ENCODE measurements at places on chromosomes 7 and 10.

DNA sequence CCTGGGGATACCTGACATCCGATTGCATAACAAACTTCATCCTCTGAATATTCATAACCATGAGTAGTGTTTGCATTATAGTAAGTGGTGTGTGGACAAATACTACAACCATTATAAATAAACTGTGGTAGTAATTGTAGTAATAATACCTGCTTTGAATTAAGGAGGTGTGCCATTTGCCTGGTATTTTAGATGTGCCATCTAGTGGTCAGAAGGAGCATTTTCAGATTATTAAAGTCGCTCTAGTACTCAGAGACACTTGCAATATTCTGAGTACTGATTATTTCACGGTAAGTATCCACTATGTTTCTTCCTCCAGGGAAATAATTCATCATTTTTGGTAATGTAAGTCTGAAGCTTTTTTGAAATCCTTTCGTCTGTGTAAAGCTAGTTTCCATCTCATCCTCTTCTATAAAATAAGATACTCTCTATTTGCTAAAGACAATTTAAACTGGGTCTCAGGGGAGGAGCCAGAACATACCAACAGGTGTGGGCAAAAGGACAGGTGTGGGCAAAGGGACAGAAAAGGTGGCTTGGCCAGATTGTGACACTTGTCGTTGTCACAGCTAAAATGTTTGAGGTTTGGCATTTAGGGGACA, 115.3 kb upstream of the WDR11 start:
- no peak for DNase-seq

GRCh38 chr7:91683823-91684222, 196.7 kb downstream of the MTERF1 start:
- no peak for DNase-seq

GRCh38 chr7:106770191-106770590, 94.9 kb upstream of the PIK3CG start:
- no peak for DNase-seq

- DNase-seq, result no peak
Observed at GRCh38 chr7:100476903-100477870, 1.8 kb downstream of the TSC22D4 start.

DNA sequence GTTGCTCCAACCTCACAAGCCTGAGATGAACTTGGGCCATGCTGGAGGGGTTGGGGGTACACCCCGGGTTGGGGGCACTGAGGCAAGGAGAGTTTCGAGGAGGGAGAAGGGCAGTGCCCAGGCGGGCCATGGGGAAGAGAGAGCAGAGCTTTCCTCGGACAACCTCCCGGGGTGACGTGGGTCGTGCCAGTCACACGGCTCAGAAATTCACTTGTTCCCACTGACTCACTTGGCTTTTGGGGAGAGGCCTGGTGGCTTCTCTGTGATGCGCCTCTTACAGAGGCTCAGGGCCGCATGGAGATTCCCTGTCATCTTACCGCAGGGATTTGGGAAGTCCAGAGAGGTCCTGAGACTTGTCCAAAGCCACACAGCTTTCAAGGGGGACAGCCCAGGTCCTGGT, 2.9 kb downstream of the LAT2 start:
- no peak for DNase-seq

GRCh38 chr7:100681491-100682227, 8.1 kb downstream of the GNB2 start:
- DNase-seq, result no peak

DNA sequence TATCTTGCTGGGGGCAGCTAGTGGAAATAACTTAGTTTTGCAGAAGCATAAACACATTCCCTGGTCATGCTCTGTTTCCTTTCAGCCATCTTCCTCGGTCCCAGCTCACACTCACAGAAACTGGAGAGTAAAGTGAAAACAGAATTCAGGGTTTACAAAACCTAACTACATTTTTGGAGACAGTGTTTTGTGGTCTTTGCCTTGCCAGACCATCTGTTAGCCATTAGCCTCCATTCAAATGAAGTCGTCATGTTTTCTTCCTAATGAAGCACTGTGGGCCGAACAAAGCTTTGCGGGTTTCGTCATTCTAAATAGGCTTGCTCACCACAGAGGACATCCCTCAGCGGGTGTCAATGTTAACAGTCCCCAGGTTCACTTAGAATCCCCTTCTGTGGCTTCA, 214.6 kb upstream of the TMEM72 start:
- no peak for DNase-seq

- no peak for DNase-seq
Observed at GRCh38 chr10:111297351-111297848, 220.6 kb downstream of the ADRA2A start.

GRCh38 chr10:74189999-74190421, 39.0 kb downstream of the ADK start:
- no peak for DNase-seq

GRCh38 chr10:125773687-125774543, 1.7 kb downstream of the MMP21 start:
- DNase-seq, result no peak

GRCh38 chr10:1419796-1420610, 317.3 kb downstream of the ADARB2 start:
- DNase-seq, result no peak

DNA sequence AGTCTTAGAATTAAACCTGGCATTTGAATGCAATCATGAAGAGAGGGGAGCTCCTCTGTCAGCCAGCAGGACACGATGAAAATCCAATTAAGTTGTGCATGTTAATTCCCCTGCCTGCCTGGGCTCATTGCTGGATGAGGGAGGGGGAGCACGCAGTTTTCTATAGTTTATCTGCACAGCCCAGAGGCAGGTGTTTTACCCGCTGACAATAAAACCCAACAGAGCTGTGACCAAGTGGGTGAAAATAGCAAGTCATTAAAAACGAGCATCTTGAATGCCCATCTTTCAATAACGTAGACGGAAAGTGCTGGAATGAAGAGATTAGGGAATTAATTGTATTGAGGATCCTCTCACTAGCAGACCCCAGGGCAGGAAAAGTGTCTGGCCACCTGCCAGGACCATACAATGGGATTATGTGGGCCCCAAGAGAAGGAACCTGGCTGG, 100.1 kb upstream of the FAM20C start:
- no peak for DNase-seq

DNA sequence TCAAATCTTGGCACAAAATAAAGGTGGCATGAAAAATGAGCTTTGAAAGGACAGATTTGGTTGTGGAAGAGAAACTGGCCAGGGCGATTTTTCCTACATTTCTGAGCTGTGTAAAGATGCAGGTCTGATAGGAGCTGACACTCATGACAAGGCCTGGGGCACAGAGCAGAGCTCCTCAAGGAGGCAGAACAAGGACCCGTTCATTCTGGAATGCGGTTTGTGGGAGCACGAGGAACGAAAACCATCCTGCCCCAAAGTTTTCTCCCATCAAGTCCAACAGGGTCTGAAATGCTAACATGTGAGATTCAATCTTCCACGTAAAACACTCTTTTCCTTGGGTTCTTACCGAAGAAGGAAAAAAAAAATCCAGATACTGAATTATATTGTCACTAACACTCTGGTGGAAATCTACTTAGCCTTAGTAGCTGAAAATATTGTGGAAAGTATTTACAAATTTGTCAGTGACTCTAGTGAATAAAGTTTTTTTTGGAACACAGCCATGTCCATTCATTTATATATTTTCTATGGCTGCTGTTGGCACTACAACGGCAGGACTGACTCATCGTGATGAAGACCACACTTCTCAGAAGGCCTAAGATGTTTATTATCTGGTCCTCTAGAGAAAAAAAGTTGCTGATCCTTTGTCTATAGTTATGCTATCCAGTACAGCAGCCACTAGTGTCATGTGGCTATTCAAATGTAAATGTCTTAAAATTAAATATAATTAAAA, 215.7 kb downstream of the BAMBI start:
- no peak for DNase-seq

- no peak for DNase-seq
Observed at GRCh38 chr7:151416112-151416940, 6.5 kb upstream of the WDR86 start.

GRCh38 chr7:27917774-27918314, 177.9 kb downstream of the TAX1BP1 start:
- no peak for DNase-seq

DNA sequence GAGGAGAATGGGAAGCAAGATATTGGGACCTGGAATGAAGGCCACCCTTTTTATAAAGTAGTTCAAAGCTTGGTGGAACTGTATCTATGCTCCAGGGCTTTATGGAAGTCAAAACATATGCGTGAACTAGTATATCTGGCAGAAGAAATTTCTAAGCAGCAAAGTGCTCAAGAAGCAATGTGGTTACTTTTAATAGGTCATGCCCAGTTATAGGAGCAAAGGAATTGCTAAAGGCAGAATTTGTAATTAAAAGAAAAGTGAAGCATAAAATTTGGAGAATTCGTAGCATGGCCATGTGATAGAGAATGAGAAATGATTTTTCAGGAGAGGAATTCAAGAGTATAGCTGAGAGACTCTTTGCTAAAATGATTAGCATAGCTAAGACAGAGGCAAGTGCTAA, 1110.4 kb downstream of the XPNPEP1 start:
- no peak for DNase-seq

DNA sequence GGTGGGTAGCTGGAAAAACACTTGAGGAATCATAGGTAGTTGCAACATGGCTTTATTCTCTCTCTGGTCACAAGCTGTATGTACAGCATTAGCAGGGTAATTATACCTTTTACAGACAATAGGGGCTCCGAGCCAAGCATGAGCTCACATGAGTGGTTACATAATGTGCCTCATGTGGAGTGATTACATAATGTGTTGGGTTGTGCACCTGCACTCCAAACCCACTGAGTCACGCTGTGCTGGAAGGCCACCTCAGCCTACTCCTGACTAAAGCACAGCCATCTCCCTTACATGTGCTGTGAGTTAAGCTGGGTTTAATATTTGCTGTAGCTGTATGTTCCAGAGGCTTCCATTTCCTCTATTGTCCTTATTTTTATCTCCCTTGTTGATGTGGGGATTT, 348.7 kb upstream of the SEMA3C start:
- DNase-seq, result no peak

DNA sequence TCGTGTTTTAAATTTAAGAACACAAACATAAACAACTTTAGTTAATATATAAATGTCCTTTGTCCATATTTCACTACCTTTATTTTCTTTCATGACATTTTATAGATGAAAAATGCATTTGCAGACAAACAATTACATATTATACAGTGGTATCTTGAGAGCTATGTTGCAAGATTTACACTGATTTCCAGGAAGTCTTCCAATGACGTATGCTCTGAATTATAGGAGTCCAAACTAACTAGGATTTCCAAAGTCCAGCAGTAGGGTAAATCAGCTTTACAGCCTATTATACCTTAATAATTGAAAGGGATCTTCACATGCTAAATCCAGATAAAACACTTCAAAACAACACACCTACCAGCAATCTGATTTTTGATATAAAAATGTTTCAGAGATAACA, 69.4 kb downstream of the HYCC1 start:
- DNase-seq, result no peak

GRCh38 chr10:76251841-76252671, 820.6 kb downstream of the LRMDA start:
- no peak for DNase-seq

- DNase-seq, result no peak
Observed at GRCh38 chr10:13681960-13682359, 95.2 kb downstream of the PRPF18 start.

DNA sequence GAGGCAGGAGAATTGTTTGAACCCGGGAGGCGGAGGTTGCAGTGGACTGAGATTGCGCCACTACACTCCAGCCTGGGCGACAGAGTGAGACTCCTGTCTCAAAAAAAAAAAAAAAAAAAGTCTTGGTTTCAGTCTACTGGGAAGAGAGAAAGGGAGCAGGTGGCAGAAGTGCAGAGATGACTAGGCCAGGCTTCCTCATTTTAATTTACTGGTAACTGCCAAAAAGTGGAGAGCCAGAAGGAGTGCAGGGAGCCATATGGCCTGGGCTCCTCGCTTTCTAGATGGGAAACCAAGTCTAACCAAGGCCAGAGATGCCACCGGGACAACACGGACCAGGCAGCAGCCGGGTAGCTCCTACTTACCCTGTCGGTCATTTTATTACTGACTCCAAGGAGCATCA, 12.2 kb downstream of the SEPHS1 start:
- DNase-seq, result no peak

- no peak for DNase-seq
Observed at GRCh38 chr10:61804414-61804813, 97.1 kb upstream of the ARID5B start.

DNA sequence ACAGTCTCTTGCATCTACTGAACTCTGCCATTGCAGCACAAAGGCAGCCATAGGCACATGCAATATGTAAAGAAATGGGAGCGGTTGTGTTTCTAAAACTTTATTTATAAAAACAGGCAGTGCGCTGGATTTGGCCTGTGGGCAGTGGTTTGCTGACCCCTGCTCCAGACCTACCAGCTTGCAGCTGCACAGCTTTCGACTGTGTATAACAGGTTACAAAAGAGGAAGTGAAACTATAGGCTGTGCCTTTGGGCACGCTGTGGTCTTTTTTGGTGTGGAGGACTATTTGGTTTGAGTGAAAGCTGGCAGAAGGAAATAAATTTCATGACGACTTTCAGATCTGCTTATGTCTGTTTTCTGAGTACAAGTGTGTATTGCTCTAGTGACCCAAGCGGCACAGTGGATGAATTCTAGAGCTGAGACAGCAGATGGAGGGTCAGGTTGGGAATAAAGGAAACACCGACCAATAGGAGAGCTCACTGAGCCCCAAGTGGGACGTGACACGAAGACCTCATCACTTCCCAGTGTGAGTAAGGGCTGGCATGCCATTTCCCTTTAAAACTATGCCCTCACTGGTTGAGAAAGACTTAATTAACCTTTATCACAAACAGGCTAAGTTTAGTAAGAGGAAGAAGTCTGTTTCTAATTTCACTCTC, 152.7 kb downstream of the ANK3 start:
- DNase-seq, result peak; percentile 24

GRCh38 chr10:43962346-43963191, 313.9 kb upstream of the ZNF32 start:
- no peak for DNase-seq

GRCh38 chr7:181738-182137, 10.6 kb upstream of the FAM20C start:
- DNase-seq, result no peak

DNA sequence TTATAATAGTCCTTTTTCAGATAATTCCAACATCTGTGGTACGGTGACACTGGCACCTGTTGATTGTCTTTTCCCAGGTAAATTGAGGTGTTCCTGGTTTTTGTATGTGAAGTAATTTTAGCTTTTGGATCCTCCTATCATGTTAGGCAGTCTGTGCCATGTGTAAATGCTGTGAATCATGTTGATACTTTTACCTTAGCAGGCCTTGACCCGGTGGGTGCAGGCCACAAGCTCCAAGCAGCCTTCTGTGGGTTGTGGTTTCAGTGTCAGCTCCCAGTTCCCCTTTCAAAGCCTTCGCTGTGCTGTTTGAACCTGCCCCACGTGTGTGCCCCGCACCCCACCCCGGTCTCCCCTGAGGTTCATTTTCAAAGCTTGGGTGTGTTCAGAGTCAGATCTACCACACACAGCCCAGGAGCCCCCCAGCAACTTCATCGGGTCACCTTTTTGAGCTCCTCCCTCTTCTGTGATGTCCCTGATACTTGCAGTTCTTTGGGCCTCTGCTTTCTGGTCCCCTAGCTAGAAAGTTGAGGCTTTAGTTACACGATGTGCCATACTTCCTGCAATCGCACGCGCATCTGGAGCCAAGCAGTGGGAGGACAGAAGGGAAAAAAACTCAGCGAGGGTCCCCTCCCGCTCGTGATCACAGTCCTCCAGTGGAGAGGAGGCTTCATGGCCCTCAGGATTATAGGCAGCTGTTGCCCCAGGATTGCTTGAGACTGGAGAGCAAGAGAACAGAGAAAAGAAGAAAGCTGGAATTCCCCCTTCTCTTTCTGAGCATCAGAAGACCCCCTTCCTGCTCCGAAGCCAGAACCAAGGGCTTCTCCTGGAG, 8.7 kb upstream of the BHLHA15 start:
- DNase-seq, result no peak
